GM04504 (cell line): ENCODE measurements at places on chromosomes 16 and 17.

DNA sequence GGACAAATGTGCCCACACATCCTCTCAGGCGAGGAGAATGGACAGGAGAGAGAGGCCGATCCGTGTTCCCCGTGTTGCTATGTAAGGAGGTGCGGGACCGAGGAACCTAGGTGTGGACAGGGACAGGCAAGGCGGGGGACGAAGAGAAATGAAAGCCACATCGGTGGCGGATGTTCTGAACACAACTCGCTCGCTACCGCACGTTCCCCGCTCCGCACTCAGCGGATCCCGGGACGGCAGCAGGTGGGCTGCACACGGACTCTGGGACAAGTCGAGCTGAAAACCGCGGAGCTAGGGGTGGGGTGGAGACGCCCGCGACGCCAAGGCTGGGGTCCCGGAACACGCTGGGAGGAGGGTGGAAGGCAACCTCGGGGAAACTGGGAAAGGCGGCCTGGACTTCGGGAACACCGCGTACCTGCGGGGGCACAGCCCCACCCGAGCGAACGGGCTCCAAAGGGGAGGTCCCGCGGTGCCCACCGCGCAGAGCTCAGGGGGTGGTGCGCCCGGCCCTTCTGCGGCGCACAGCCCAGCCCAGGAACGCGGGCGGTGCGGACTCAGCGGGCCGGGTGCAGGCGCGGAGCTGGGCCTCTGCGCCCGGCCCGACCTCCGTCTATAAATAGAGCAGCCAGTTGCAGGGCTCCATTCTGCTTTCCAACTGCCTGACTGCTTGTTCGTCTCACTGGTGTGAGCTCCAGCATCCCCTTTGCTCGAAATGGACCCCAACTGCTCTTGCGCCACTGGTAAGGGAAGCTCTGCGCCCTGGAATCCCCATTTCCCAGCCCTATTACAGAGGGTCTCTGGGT is at the start of gene MT1E:
Gene MT1E, plus strand, starts transcription at position 642 of the 803 bp plus-strand sequence. Its CDS starts 71 bp downstream, at position 713.
- no peak for DNase-seq

DNA sequence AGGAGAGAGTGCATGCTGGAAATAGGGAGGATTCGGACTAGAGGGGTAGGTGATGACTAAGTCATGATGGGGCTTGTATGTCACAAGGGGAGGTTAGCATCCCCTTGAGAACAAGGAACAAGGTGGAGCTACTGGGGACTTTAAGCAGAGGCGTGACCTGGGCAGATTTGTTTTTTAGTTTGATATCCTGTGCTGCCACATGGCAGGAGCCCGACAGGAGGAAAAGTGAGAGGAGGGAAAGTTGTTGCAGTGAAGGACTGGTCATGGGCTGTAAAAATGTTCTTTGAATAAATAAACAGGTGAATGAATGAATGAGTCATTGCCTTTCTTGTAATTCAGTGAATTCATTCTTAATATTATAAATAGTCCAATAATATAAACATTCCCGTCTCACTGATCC is 365.1 kb upstream of the CDH5 start:
- DNase-seq: no peak

DNA sequence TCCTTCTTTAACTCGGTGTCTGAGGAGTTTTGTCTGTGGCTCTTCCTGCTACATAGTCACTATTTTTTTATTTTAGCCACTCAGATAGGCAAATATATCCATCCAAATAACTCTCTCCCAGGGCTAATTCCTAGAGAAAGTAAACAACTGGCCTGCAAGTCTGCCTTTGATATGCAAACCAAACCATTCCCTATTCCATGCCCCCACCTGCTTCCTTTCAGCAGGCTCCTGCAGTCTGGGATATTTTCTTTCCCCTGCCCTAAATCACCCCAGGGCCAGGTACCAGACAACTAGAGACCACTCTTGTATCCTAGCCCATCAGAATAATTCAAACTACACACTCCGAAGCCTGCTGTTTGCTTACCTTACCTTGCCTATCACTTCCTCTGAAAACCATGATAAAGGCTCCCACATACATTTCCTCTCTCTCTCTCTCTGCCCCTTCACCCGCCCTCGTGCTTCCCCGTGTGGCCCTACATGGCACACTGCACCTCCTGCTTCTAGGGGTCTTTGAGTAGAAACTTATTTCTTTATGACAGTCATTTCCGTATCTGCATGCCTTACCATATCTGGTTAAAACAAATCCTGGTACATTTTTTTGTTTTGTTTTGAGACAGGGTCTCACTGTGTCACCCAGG is 8.3 kb downstream of the CD300H start:
- no peak for DNase-seq

- no peak for DNase-seq
These were observed 442.6 kb downstream of the SHISA9 start for GRCh38 chr16:13344001-13344400.

GRCh38 chr17:81075307-81075706 is 40.4 kb downstream of the BAIAP2 start:
- DNase-seq: no peak

DNA sequence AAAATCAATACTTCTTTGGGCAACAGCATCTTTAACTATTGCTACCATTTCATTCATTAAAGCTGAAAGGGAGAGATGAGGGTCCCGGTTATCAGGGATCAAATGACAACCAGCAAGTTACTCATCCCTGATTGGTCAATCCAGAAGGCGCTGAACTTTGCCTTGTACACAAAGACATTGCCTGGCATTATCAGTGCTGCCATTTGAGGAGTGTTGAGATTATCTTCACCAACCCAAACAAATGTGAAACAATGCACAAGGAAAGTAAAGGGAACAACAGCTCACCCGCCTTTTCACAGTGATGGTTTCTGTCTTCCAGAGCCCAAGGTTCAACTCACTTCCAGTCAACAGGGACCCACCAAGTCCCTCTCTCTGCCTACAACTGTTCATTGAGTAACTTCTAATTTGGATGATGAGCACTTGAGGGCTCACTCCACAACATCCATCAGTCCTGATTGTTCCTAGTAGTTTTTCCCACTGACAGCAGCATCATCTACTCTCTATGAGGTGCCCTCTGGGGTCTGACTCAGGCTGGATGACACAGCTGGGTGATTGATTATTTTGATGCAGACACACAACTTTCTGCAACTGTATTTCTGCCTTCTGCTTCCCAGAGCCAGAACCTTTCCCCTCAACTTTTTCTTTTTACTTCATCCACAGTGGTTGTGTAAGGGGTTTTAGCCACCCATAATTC is 32.0 kb downstream of the LYRM9 start:
- no peak for DNase-seq

- no peak for DNase-seq
These were observed 2.6 kb downstream of the FOXF1 start for GRCh38 chr16:86512860-86513470.

GRCh38 chr16:75053791-75054555 is 55.1 kb downstream of the ZNRF1 start:
- DNase-seq: no peak

GRCh38 chr16:55435387-55435786 is 43.6 kb upstream of the MMP2 start:
- DNase-seq: no peak

GRCh38 chr16:9033125-9033830 is 58.2 kb upstream of the HAPSTR1 start:
- DNase-seq: no peak

DNA sequence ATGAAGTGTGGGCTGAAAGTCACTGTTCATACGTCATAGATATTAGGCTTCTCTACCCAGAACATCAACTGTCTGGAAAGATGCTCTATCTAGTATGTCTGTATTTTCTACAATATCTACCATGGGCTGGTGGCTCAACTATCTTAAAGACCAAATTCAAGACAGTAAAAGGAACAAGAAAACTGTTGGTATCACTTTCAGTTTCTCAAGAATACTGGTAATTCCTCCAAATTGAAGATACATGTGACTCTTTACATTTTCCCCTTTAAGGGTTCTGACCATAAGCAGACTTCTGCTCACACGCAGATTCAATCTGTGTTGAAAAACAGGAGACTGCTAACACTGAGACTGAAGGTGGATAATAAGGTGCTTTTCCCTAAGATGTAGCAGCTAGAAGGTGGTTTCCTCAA is 24.2 kb downstream of the XPO6 start:
- no peak for DNase-seq

GRCh38 chr17:3535253-3535995 is 22.2 kb downstream of the TRPV3 start:
- DNase-seq: peak; percentile 46

GRCh38 chr16:84369105-84369504 is 767 bp downstream of the ATP2C2 start:
- no peak for DNase-seq

DNA sequence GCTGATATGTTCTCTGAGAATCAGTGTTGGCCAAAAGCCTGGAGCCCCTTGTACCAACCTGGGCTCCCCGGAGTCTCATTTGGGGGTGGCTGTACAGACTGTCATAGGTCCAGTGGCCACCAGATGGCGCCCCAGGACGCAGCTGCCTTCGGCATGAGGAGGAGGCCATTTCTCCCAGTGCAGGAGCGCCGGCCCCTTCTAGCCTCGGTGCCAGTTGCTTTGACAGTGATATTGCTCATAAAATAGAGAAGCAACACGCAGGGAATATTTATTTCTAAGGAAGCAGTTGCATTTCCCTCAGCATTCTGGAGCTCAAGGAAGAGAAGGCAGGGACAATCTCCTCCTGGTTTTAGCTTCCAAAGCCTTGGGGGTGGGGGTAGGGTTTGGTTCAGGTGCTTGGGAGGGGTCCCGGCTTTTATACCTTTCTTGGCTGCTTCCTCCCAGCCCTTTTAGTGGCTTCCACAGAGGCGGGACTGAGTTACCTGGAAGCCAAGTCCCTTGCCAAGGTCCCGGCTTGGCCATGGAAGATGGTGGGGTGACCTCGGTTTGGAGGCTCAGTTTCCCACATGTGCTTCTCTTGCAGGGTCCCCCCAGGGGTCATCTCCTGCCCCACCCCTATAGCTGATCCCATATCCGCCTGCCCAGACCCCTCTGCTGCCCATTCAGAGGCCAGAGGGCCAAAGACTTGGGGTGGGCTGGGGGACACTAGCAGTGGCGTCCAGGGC is 117.8 kb upstream of the CDC42EP4 start:
- DNase-seq: peak; percentile 42

- no peak for DNase-seq
These were observed 418.1 kb downstream of the SOX9 start for GRCh38 chr17:72538901-72539352.

DNA sequence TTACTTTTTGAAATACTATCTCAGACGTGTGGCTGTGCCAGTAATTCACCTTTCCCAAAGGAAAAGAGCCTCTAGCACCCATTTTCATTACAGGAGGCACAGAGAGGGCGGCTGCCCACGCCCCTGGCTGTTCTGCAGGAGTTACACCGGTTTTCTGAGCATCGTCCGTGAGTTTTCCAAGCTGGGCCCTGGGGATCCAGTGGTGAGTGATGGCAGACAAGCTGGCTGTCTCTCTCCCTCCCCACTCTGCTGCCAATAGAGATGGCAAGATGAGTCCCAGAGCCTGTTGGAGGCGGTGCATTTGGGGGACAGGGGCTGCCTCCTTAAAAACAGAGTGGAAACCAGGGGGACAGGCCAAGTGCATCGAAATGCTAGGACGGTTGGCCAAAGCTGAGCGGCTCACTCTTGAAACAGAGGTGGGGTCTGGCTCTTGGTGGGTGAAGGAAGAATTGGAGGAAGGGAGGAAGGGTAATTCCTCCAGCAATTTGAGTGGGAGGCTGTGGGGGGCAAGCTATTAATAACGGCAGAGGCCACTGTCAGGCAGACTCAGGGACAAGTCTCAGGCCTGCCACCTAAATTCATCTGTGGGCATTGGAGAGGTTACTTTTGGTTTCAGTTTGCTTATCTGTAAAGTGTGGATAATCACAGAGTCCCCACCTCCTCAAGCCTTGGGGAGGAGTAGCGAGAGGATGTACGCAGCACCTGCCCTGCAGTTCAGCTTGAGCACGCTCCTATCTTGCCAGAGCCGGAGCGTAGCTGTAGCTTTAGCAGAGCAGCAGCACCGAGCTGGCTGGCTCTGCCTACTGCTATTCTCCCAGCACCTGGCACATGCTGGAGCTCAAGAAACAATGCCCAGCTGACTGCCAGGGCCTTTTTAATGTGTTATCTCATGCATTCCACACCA is 7.5 kb upstream of the NOS2 start:
- DNase-seq: no peak

DNA sequence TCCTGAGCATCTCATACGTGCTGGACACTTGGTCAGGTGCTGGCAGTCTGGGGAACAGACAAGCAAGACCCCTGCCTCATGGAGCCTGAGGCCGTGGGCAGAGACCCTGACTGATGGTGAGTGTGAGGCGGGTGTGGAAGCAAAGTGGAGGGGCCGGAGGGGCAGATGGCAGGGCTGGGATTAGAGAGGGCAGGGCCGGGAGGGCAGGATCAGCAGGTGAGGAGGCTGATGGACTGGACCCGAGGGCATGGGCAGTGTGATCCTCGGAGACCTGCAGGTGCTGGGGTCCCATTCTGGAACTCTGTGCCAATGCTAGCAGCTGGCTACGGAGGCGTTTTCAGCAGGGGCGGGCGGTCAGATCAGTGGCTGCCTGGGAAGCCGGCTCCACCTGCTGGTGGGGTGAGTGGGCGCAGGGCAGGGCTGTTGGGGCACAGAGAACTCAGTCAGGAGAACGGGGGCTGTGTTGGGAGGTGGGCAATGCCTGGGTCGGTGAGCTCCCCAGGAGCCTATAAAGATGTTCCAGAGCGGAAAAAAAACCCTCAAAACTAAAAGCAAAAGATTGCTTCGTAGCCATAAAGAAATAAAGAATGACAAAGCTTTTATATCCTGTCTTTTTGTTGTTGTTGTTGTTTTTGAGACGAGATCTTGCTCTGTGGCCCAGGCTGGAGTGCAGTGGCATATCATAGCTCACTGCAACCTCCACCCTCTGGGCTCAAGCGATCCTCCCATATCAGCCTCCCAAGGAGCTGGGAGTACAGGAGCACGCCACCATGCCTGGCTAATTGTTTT is 8.9 kb upstream of the C16orf74 start:
- no peak for DNase-seq
